Astrocyte of the spinal cord (primary cell): ENCODE measurements at places on chromosomes 4 and X.

DNA sequence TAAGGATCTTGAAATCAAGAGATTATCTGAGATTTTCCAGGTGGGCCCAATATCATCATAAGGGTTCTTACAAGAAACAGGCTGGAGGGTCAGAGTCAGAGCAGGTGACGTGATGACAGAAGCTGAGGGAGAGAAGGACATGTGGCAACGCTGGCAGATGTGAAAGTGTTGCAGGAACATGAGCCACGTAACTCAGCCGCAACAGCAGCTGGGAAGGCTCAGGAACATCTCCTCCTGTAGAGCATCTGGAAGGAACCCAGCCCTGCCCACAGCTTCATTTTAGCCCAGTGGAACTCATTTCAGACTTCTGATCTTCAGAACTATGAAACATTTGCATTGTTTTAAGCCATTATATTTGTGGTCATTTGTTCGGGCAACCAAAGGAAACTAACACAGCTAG, 156.3 kb upstream of the VEGFC start:
- DNase-seq: peak; percentile 45

GRCh38 chr4:35734381-35735098, 509.8 kb downstream of the ARAP2 start:
- no peak for DNase-seq

DNA sequence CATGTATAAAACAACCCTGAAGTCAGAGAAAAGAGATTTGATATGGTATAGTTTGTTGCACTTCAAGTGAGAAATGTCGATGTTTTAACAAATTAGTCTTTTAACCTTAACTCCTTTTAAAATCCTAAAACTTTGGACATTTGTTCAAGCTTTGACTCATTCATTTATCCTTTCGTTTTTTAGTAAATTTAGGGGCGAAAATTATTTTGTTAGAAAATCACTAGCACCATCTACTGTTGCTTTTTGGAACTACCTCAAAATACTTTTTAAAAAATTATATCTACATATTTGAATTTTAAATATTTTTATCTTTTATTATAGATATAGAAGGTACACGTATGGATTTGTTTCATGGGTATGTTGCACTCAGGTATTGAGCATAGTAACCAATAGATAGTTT, 165.1 kb upstream of the POF1B start:
- no peak for DNase-seq

DNA sequence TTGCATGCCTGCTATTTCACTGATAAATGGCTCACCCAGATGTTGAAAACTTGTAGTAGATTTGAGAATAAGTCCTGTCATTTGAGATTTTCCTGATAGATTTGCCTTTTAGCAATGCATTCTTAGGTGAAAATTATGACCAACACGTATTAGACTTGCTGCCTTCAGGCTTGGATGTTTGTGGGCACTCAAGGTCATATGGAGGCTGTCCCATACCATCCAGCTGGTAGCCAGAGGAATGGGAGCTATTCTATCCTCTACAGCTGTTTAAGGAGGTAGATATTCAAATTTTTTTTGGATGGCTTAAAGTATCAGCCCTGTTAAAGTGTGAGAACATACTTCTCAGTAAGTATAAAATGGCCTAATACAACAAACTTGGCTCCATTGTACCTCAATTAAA, 34.7 kb downstream of the RTL3 start:
- no peak for DNase-seq

GRCh38 chr4:152264106-152264505, 271.8 kb downstream of the FBXW7 start:
- no peak for DNase-seq

- DNase-seq: no peak
These were observed 210.4 kb upstream of the GALNTL6 start for GRCh38 chr4:171602638-171603355.

- no peak for DNase-seq
These were observed 74.4 kb upstream of the ACSL1 start for GRCh38 chr4:184900184-184900583.

DNA sequence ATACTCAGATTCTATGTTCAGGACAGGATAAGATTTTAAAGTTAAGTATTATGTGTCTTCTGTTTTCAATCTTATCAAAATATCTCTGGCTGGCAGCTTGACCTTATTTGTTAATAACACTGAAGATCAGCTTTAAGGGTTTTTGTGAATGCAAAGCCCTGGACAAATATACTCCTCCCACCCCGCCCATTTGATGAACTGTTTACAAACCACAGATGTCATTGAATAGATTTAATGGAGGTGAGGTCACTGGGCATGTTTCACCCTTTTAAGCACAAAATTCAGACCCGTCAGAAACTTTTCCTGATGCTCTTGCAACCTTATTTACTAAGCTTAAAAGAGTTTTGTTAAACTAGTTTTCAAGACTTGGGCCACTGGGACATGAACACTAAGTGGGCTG, 10.1 kb upstream of the CXCL8 start:
- DNase-seq: peak; percentile 29

DNA sequence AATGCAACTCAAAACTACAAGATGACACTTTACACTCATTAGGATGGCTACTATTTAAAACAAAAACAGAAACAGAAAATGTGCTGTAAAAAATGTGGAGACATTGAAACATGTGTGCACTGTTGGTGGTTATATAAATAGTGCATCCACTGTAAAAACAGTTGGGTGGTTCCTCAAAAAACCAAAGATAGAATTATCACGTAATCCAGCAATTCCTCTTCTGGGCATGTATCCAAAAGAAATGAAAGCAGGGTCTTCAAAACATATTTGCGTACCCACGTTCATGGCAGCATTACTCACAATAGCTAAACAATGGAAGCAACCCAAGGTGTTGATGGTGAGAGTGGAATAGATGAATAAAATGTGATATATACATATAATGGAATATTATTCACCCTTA, 967.2 kb downstream of the TRAM1L1 start:
- peak; percentile 33 for DNase-seq

DNA sequence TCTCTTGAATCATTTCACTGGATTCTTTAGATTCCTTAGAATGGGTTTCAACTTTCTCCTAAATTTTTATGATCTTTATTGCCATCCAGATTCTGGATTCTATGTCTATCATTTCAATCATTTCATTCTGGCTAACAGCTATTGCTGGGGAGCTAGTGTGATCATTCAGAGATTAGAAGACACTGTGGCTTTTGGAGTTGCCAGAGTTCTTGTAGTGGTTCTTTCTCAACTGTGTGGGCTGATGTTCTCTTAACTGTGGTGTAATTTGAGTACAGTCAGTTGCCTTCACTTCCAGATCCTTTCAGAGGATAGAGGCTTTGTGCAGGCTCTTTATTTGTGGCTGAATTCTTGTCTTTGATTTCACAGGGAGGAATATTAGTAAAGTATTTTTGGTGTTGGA, 12.1 kb upstream of the CSN2 start:
- peak; percentile 10 for DNase-seq

DNA sequence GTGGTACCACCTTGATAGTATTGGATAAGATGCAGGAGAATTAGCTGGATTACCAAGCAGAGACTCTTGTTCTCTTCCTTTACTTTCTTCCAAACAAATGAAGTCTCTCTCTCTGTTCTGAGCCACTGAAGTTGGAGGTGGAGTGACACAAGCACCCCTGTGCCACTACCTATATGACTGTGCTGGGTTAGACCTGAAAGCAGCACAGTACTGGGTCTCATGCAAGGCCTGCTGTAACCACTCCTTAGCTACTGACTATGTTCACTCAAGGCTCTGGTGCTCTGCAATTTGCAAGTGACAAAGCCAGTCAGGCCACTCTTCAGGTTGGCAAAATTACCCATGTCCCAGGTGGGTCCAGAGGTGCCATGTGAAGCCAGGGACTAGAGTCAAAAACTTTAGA, 389.6 kb upstream of the MAOA start:
- no peak for DNase-seq

- DNase-seq: no peak
These were observed 55.8 kb upstream of the MAGEB10 start for GRCh38 chrX:27751976-27752375.

- no peak for DNase-seq
These were observed 7.3 kb downstream of the AIFM1 start for GRCh38 chrX:130158311-130158710.

DNA sequence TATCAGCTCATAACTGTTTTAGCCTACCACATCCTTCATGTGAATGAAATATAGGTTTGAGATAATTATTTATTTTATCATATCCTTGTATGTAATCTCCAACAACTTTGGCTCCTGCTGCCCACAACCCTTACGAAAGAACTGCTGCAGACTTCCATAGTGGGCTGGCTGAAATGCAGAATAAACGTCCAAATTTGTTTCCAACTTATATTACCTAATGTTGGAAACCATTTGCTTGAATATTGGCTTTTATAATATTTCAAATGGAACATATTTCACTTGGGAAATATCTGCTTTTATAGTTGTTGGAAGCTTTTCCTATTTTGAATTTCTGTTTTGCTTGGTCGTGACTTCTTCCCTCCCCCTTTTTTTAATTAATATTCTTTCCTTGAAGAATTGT, 45.0 kb upstream of the ITM2A start:
- DNase-seq: no peak

GRCh38 chr4:56681158-56681852, at the start of gene HOPX:
TSS of gene HOPX (minus strand) at chr4:56681296. CDS start at chr4:56657816, 23,480 bp downstream.
- peak; percentile 23 for DNase-seq

DNA sequence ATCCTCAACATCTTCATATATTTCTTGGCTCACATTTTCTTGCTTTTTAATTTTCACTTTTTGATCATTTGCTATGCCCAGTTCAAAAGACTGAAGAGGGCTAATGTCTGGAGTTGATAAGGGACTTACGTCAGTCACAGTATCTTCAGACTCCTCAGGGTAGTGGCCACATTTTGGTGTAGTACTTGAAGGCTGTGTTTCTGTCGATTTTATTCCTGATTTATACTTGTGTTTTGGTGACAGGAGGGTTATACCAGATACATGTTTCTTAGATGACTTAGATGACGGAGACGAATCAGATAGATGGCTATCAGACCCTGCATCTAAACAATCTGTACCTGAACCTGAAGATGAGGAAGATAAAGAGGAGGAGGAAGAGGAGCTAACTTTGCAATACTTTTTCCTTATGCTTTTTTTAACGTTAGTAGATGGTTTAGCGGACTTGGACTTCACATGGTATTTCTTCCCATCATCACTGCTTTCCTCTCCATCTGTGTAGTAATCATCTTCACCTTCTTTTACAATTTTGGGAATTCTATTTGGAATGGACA, 13.4 kb downstream of the CFAP97 start:
- no peak for DNase-seq

- no peak for DNase-seq
These were observed 339.2 kb downstream of the TMA16 start for GRCh38 chr4:163833669-163834068.

GRCh38 chr4:73727685-73728084, 12.7 kb upstream of the CXCL8 start:
- no peak for DNase-seq

GRCh38 chr4:72312032-72312650, 256.9 kb downstream of the ADAMTS3 start:
- DNase-seq: peak; percentile 97

DNA sequence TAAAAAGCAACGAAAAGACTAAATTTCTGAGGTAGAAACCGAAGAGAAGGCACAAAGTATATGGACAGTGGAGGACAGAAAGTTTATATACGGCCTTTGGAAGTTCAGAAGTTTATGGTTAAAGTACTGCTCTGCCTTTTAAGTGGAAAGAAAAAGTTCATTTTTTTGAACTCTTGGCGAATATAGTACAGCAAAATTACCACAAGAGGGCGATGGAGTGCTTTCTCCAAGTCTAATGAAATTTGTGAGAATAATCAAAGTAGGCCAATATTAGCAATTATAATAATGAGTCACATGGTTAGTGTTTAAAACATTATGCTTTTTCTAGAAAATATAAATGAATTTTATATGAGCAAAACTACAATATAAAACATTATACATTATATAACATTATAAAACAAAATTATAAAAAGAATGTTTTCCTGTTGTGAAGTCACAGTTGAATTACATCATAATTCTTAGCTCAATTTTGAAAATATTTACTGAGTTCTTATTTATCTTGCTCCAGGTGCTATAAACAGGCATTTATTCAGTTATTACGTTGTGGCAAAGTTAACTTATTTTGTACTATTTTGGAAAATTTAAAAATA, 136.2 kb upstream of the BMPR1B start:
- DNase-seq: peak; percentile 58

DNA sequence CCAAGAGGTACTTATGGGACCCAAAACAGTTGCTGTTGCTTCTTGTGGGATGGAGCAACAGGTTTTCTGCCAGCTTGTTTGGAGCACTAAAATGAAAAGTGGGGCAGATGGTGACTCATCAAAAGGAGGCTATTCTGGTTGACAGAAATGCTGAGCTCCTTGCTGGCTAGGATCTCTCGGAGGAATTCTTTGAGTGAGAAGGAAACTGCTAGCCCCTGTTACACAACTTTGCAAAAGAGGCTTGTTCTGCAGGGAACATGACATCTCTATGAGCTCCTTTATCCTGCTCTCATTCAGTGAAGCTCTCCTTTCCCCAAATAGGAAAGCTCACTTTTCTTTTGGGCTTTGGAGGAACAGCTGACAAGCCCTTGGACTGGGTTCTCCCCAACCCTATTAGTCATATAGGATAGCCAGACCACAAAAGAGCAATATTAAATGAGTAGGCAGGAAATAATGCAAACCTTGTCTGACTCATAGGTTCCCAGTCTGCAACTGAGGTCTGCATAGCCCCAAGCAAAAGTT, 108.3 kb downstream of the CDS1 start:
- peak; percentile 97 for DNase-seq

DNA sequence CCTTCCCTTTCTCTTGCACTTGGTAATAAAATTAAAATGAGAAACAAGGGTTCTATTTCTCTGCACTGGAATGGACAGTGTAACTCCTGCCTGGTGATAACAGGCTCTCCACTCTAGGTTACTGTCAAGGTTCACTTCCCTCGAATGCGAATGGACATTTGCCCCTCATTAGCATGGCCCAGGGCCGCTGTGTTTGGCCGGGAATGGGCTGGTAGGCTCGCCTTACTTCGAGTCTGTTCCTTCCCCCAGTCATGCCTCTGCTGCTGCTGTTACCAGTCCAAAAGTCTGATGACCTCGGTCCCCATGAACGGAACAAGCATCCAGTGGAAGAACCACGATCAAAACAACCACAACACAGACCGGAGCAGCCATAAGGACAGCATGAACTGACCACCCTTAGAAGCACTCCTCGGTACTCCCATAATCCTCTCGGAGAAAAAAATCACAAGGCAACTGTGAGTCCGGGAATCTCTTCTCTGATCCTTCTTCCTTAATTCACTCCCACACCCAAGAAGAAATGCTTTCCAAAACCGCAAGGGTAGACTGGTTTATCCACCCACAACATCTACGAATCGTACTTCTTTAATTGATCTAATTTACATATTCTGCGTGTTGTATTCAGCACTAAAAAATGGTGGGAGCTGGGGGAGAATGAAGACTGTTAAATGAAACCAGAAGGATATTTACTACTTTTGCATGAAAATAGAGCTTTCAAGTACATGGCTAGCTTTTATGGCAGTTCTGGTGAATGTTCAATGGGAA, 61.5 kb downstream of the EDNRA start:
- DNase-seq: no peak

DNA sequence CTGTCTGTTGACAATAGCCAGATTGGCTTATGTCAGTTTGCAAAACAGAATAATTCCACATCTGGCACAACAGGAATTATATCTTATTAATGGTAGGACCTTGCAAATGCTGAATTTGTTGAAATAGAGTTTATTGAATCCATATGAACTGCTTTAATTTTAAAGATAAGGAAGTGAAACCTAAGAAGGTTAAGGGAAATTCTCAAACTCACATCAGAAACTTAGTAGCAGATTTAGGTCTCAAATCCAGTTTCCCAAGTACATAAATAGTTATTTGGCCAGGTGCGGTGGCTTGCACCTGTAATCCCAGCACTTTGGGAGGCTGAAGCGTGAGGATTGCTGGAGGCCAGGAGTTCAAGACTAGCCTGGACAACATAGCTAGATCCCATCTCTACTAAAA, 117.1 kb downstream of the HNRNPD start:
- DNase-seq: no peak
